ENCODE measurements at places on chromosomes 11 and 22.

GRCh38 chr11:90774727-90775566 is 552.1 kb upstream of the CHORDC1 start:
- no peak for DNase-seq

DNA sequence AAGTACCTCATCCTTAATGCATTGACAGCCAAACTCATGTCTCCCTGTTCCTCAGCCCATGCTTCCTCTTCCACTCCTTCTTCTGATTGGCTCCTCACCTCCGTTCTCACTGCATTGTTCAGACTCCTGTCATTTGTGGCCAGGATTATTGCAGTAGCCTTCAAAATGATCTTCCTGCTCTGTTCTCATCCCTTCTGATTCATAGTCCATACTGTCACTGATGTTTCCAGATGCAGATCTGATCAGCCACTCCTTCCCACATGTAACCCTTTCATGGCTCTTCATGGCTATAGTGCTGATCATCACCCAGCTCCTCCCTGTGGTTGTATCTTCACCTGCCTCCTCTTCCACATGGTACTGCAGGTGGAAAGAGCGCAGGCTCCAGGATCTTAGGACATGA is 71.7 kb downstream of the DEPDC5 start:
- DNase-seq, result no peak

DNA sequence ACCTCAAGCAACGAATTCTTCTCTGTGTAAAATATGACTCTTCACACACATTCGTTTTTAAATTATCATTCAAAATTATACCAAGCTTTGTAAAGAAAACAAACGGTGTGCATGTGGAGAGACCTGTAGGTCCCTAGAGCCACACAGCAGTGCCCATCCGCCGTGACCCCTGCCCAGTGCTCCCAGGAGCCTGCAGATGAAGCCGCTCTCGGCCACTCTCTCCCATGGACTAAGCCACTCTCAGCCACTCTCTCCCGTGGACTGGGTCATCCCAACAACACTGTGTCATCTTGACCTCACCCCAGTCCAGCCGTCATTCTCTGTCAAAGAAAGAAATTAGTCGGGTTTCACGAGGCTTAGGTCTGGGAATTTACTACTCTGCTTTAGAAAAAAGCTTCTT is 391.6 kb downstream of the BRD1 start:
- DNase-seq, result no peak

DNA sequence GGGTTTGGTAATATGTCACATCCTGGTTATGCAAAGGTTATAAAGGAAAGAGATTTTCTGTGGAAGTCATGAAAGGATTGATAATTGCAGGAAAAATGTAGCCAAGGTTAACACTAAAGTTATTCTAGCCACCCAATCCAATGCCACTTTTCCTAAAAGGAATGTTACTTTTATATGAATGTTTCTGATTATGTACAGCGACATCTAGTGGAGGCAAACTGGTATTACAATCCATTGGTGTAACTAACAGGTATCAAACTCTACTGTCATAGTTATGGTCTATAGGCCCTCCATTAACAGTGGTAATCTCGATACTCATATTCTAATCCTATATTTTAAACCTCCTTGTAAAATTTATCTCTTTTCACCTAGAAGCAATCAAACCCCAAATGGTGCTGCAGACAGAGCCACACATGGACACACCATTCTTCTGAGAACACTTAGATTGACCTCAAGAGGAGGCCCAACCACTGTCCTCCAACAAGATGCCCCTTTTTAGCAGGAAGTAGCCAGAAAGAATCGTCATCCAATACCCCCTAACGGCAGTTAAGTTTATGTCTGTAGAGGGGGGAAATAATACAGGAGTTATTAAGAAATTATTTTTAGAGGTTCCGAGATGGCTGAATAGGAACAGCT is 74.9 kb upstream of the RAG2 start:
- peak; percentile 59 for DNase-seq

DNA sequence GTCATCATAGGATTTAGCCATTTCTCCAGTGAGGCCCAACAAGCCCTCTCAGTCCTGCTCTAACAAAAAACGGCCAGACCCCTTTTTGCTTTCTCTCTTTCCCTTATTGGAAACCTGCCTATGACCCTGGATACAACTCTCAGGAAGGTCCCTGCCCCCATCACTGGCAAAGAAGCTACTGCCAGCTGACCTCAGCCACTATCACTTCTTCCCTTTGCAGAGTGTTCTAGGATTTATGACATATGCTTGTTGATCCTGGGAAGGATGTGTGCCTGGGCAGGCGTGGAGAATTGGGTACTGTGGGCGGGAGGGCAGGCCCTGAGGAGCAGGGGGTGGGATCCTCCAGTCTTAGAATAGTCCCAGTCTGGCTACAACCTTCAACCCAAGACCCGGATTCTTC is 7.5 kb downstream of the PGAP2 start:
- DNase-seq, result no peak
